Cortex of kidney (tissue), 1 donor: ENCODE measurements at places on chromosomes 13 and 19.

GRCh38 chr13:70339738-70340137 lies 231.5 kb upstream of the KLHL1 start:
- DNase-seq: no peak

- DNase-seq: no peak
These were observed 298.8 kb downstream of the NDFIP2 start for GRCh38 chr13:79779761-79780160.

DNA sequence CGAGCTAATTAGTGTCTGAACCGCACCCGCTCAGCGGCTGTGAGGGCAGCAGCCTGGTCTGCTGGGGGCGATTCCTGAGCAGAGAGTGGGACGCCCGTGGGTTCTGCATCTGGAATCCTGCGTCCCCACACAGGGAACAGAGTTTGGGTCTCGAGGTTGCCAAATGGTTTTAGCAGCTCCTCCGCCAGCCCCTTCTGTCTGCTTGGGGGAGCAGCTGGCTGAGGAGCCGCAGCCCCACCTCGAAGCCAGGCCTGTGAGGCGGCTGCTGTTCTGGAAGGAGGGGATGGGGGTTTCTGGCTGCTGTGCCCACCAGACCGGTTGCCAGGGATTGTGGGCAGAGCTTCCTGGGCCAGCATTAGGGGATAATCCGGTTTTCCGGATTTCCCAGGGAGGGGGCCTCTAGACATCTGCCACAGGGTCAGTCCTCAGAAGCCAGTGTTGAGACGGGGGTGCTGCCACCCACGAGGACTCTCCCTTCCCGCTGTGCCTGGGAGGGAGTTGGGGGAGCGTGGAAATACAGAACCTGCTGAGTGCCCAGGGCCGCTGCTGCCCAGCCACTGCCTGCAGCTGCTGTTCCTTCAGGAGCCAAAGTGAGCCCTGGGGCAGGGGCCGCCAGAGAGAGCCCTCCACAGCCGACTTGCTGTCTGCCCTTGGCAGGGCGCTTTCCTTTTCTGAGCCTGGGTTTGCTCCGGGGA lies 2.0 kb downstream of the CDC34 start:
- DNase-seq: no peak

- DNase-seq: no peak
These were observed 28.9 kb downstream of the TDRD12 start for GRCh38 chr19:32748497-32748896.

- DNase-seq: peak; percentile 23
These were observed at the start of gene ZNF814 for GRCh38 chr19:57888560-57889231. Gene ZNF814 (minus strand): TSS chr19:57889037. CDS start chr19:57888802, 235 bp downstream.
